ENCODE measurements at places on chromosomes 4 and X.

DNA sequence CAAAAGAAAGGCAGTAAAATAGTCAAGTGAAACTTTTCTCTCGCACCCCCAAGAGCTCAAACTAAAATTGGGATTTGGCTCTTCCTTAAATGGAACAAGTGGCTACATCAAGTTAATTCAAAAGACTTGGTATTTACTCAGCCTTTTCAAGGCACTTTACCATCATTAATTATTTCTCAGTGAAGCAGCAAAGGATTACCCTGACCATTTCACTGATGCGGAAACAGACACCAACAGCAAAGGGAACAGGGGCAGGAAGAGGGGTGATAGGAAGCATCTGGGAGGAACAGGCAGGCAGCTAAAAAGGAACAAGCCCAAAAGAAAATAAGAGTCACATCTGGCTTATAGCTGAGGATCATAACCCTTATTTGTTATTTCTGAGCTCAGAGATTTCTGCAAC lies 2.7 kb downstream of the SCML2 start:
- DNase-seq, result no peak

GRCh38 chr4:61223385-61223784 lies 23.3 kb downstream of the ADGRL3 start:
- DNase-seq, result no peak

GRCh38 chr4:71214578-71214977 lies 124.2 kb upstream of the SLC4A4 start:
- DNase-seq, result no peak

GRCh38 chrX:38220024-38220414 lies 652 bp downstream of the SRPX start:
- DNase-seq, result no peak

DNA sequence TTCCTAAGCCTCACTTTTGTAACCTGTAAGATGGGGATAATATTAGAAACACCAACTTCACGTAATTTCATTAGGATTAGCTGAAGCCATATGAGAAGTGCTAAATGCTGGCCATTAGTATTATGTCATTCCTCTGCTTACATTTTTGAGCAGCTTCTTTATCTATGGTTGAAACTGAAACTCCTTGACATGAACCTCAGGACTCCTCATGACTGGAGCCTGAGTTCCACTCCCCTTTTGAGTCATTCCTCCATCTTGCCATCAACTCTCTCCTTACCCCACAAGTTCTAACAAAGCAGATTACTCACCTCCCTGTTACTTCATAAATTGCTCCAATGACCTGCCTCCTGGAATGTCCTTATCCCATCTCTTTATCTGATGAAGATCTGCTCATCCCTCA lies 123.2 kb upstream of the KCNIP4 start:
- no peak for DNase-seq

DNA sequence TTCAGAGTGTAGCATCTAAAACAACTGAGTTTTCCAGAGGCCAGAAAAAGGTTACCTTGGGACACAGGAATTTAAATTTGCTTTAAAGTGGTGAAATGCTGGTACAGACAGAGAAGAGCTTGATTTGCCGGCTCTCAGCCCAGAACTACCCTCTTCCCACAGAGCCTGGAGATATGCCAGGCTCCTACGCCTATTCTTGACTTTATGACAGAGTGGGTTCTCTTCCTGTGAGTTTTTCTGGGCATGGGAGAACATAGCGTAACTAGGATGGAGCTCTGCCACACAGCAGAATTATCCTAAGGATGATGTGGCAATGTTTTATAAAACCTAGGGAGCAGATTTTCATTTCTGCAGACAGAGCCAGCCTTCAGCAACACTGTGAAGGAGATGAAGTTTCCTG lies 241.8 kb downstream of the GRIA3 start:
- DNase-seq, result no peak

DNA sequence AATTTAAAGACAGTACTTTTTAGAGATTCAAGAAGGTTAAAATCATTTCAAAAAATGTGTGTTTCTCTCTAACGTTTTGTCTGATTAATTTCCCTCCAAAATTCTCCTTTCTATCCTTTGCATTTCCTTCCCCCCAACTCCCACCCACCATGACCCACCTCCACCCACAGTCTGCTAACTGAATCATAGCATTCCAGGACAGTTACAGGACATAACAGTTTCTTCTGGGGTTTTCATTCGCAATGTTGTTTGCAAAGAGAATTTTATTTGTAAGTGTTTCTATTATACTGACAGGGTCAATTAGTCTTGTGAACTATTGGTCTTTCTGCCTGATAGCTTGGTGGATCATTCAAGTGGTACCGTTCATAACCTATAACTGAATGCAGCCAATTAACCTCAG lies 53.7 kb downstream of the ANAPC10 start:
- no peak for DNase-seq

- DNase-seq, result no peak
These were observed 680.6 kb downstream of the TECRL start for GRCh38 chr4:63728480-63729177.

GRCh38 chr4:7462509-7462971 lies 27.8 kb upstream of the PSAPL1 start:
- no peak for DNase-seq

- DNase-seq, result no peak
These were observed 58.3 kb downstream of the TMEM144 start for GRCh38 chr4:158268553-158268952.

All from GM12891 (cell line).